Left renal pelvis (tissue), 4 donors: ENCODE measurements at places on chromosomes 13 and 19. TPM values are rescaled to one million over a fixed set of nuclear protein-coding genes. Genes with fewer than 3 reads are reported as not detected.

DNAJC15 gene
- polyA plus RNA-seq = 29.8 TPM

PLK5 gene
- polyA plus RNA-seq = 0.70 TPM

FFAR1 gene
- 0.46 TPM for polyA plus RNA-seq

RPS19 gene
- 1,227 TPM for polyA plus RNA-seq

RASAL3 gene
- polyA plus RNA-seq = 1.1 TPM

ZNF415 gene
- polyA plus RNA-seq = 22.0 TPM

DNA sequence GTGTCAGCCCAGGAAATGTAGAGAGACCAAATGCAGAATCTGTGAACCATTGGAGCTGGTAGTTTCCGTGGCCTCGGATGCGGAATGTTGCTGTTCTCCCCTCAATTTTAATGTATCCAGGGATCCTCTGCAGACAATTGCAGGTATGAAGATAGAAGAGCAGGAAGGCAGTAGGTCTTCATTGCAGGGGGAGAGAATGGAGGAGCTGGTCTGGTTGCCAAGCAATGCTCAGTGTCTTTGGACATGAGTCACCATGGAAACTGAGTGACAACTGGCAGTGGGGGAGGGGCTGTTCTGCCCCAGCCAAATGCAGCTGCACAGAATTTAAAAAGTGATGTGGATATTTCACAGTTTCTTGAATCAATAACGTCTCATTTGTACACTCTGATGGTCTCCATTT is 56.1 kb upstream of the ZNF835 start:
- DNase-seq = no peak

DNA sequence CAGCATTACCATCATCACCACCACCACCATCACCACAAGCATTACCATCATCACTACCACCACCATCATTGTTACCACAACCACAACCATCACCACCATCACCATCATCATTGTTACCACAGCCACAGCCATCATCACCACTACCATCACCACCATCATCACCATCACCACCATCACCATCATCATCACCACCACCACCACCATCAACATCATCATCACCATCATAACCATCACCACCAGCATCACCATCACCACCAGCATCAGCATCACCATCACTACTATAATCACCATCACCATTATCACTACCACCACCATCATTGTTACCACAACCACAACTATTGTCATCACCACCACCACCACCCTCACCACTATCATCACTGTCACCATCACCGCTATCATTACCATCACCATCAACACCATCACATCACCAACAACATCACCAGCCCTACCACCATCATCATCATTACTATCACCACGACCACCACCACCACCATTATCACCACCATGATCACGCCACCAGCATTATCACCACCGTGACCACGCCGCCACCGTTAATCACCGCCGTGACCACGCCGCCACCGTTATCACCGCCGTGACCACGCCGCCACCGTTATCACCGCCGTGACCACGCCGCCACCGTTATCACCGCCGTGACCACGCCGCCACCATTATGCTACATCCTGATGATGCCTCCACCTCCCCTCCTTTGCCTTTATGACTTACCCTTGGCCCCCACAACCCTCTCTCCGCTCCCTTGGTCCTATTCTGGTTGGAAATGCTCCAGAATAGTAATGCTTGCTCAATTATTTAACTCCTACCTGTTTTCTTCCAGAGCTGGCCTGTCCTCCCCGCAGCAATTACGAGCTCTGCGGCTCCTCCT is 10.0 kb upstream of the FXYD3 start:
- DNase-seq = no peak

- DNase-seq = no peak
Measured at GRCh38 chr13:85601526-85601925, 197.7 kb downstream of the SLITRK6 start.

DNA sequence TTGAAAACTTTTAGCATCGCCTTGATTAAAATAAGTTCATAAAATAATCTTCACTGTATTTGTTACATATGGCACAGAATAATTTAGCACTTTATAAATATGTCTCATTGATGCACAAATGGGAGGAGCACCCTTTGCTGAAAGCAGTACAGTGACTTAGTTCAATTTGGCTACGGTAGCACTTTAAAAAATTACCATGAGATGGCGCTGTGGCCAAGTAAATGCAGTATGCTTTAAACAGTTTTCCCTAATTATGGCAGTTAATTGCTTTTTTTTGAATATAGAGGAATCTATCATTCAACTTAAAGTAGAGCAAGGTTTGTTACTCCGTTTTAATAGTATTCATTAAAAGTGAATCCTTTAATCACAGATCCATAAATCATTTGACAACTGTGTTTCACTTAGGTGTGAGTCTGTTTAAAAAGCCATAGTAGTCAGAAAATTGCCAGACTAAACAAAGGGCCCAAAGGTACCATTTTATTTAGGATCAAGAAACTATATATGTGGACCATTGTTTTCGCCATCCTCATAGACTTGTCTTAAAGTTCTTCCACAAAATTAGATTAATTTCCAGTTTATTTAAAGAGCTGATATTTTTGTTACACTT is 34.7 kb upstream of the ESD start:
- peak; percentile 21 for DNase-seq

DNA sequence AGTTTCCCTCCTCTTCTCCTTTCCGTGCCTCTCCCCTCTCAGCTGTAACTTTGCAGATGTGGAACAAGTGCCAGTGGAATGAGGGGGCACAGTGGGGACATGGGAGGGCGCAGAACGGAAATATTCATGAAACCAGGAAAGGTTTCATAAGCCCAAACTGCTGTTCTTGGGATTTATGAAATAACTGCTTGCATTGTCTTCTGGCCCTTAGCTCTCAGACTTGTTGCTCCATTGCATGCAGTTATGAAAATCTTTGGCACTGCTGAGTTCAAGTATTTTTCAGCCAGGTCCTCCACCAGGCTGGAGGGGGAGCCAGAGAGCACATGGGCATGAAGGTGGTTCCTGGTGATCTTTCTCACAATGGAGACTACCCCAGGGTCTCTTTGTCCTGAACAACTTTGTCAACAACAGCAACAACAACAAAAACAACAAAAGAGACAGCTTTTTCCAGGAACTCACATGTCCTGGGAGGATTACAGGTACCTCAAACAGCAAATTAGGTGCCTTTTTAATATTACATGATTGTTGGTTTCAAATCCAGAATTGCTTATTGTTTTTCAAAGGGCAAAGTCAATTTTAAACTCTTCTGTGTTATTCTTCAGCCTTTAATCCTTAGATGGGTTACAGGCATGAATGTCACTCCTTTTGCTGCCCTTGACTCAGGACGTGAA is 1.5 kb downstream of the RGCC start:
- no peak for DNase-seq

- no peak for DNase-seq
Measured at GRCh38 chr13:109989155-109989554, 202.8 kb upstream of the IRS2 start.

GRCh38 chr13:48580185-48580803 is 47.4 kb upstream of the RCBTB2 start:
- no peak for DNase-seq

GRCh38 chr19:19232261-19232721 is 20.5 kb downstream of the NCAN start:
- DNase-seq = no peak

DNA sequence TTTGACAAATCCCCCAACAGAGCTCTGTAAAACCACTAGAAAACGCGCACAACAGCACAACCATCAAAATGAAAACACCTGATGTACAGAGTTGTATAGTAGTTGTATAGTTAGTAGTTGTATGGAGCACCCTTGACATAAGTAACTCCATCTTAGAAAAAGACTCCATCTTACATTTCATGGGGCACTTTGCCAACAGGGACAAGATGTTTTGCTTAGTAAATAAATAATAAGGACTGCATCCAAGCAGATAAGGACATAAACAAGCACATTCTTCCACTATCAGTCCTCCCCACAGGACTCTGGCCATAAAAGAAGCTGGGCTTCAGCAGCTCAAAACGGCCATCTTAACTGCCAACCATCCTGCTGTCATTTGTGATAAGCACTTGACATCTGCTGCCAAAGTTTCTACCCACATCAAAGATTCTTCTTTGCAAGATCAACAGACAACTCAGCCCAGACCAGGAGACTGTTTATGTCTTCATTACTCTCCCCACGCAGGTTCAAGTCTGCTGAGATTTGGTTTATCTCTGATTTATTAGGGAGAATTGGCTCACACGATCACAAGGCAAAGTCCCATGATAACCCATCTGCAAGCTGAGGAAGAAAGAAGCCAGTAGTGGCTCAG is 20.7 kb upstream of the ZNF331 start:
- DNase-seq = no peak

DNA sequence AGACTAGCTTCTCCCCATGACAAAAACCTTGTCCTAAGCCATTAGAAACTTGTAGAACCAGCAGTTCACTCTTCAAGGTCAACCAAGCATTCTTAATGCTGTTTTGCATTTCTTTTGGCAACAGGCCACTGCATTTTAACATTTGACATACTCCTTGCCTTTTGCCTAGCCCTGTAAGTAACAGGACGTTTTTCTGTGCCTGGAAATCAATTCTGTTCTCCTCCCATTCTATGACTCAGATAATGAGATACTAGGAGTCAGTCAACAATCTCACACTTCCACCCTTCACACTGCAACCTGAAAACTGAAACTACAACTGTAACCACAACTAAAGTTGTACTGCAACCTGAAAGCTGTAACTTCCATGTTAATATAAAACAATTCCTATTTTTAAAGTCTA is 268.7 kb downstream of the MZT1 start:
- no peak for DNase-seq

DNA sequence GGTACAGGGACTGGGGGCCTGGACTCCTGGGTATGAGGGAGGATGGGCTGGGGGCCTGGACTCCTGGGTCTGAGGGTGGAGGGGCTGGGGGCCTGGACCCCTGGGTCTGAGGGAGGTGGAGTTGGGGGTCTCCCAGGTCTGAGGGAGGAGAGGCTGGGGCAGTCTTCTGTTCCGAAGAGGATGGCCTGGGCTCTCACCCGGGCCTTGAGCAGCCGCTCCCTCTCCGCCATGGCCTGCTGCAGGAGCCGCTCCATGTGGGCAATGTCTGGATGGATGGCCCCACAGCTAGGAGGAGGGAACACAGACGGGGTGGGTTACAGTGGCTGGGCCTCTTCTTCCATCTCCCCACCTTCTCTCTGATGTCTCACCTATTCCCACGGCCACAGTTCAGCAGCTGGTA is 18.1 kb downstream of the PHLDB3 start:
- DNase-seq = no peak

DNA sequence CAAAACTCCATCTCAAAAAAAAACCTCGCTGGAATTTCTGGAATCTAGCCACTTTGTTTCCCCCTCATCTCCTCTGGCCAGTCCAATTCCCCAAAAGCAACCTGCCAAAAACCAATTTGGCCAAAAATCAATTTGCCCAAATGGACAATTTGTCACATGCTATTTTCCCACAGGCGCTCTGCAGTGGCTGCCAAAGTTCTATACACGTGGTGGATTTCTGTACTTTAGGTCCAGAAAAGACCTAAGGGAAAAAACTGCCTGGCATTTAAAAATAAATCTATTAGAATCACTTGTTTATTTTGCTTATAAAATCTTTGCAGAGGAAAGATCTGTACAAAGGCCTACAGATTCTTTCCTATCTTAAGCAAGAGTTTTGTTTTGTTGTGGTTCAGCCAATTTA is 79.4 kb downstream of the MAP4K1 start:
- no peak for DNase-seq

- DNase-seq = no peak
Measured at GRCh38 chr19:1601613-1602064, 3.6 kb downstream of the UQCR11 start.

DNA sequence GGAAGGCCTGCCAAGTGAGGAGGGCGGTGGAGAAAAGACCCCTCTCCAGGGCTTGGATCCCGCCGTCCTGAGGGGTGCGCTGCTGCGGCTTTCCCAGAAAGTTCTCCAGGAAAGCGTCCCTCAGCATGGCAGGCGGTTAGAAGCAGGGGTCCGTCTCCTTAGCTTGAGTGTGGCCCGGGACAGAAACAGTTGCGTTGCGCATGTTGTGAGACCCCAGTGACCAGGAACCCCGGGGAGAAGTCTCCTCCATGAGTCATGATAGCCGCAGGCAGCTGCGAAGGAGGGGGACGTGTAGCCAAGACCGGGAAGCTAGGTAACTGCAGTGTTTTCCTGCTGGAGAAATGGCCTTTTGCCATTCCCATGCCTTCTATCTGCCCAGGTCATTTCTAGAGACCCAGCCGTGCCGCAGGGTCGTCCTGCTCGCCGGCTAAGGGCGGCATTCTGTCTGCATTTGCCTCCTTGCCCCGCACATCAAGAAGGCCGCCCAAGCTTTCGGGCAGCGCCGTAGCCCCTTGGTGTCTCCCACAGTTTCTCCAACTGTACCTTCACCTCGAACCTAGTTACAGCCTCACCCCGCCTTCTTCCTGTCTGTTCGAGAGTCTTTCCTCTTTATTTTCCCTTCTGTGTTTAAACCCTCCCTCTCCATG is 64.3 kb downstream of the TM9SF2 start:
- DNase-seq = no peak

- no peak for DNase-seq
Measured at GRCh38 chr13:45705918-45706317, 3.8 kb downstream of the CBY2 start.

- DNase-seq = peak; percentile 86
Measured at GRCh38 chr19:8592231-8593009, 15.2 kb upstream of the MYO1F start.

DNA sequence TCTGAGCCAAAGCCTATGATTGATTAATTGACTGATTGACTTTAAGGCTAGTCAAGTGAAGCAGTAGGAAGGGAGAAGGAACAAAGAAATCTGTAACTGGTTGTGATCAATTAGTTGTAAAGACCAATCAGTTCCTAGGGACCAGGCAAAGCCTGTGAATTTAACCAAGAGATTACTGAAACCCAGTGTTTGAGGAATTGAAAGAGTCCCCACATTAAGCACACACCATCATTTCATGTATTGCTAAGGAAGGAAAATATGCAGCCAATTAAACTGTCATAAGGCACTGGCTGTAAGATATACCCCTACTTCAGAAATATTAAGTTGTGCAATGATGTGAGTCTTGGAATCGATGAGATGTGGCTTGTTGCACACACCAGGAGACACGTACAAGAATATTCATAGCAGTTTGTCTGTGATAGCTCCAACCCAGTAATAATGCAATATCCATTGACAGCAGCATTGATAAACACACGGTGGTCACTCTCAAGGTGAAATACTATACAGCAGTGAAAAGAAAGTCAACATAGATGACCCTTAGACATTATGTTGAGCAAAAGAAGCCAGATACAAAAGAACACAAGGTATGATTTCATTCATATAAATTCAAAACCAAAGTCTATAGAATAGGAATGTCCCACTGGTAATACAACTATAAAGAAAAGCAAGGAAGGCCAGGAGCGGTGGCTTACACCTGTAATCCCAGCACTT is 9.0 kb downstream of the C19orf47 start:
- no peak for DNase-seq

DNA sequence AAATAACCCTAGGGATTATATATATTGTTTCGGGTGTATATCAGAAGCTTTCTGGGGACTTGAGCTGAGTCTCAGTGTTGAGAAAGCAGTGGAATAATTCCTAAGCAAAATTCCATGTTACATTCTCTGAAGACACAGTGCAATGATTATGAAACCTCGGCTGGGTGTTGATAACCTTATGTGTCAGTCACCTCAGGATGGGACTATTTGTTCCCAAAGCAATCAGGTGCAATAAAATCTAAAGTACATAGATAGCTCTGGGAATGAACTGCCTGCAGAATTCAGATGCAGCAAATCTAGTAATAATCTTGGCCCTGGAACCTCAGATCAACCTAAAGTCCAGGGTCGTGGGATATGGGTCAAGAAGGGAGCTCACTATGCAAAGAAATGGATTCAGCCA is 53.0 kb downstream of the EDNRB start:
- DNase-seq = no peak

GRCh38 chr13:105598529-105598928 is 936.9 kb downstream of the EFNB2 start:
- no peak for DNase-seq
